Right cardiac atrium (tissue), 5 donors: ENCODE measurements at places on chromosomes 4 and X. TPM values are rescaled to one million over a fixed set of nuclear protein-coding genes. Genes with fewer than 3 reads are reported as not detected.

Gene ATP1B4
- 0.23 TPM for total RNA-seq

DNA sequence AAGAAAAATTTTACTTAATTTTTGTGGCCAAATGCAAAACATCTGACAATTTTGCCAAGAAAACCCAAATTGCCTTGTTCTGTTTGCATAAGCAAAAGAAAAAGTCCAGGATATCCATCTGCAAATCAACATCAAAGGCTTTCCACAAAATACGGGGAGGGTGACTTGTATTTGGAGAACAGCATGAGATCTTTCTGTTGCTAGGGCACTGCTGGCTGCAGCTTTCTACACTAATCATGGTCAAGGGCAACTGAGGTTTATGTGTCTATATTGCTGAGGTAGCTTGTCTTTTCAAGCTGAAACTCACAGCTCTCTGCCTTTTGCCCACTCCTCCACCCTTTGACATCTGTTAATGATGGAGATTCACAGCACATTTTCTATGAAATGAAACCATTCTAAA, 389.1 kb downstream of the NKX6-1 start:
- no peak for DNase-seq

DNA sequence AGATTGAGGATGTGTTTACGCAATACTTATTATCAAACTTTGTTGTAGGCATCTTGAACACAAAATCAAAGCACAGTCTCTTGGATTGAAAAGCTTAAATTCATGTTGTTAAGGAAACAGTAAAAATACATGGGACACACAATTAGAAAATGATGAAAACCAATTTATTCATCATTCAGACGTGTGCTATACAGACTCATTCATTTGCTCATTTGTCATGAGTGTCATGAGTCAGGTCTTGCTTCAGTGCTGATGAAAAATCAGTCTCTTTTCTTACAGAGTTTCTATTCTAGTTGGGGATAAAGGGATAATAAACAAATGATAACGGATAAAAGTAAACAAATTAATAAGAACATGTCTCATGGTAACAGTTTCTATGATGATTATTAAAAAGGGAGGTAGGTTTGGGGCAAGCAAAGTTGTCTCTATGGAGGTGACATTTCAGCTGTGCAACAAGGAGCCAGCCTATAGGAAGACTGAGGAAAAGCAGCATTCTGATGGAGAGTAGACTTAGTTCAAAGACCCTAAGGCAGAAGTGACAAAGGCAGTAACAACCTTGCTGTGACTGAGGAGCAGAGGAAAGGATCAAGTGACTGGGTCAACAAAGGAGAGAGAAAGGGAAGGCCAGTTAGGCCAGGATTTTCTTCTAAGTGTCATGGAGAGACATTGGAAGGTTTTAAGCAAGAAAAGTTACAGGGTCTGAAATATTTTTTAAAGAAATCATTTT, 224.0 kb upstream of the HHIP start:
- no peak for DNase-seq

GRCh38 chr4:182647646-182648300, 269.4 kb downstream of the DCTD start:
- no peak for DNase-seq

GRCh38 chrX:148609515-148610327, 109.3 kb downstream of the AFF2 start:
- DNase-seq = no peak

- no peak for DNase-seq
Measured at GRCh38 chrX:119187298-119187697, 48.8 kb upstream of the PGRMC1 start.

- DNase-seq = no peak
Measured at GRCh38 chr4:89249716-89250361, 57.8 kb downstream of the GPRIN3 start.

DNA sequence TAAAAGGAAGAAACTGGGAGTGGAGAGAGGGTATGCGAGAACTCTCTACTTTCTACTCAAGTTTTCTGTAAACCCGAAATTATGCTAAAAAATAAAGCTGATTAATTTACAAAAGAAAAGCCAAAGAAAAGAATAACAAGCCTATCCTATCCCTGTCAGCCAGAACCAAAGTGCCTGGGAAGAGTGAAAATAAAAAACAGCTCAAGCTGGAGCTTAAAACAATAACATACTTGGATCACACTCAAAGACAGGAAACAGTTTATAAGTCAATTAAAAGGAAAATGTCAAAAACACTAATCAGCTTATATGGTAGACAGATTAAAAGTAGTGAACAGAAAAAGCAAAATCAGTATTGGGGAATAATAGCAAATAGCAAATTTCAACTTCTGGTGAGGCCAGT, 139.4 kb downstream of the FRYL start:
- no peak for DNase-seq

Gene TMEM164
- 37.5 TPM for total RNA-seq

Gene MANBA
- total RNA-seq = 27.5 TPM

Gene FGFR3
- 7.6 TPM for total RNA-seq

- no peak for DNase-seq
Measured at GRCh38 chr4:7646384-7647061, 211.8 kb upstream of the PSAPL1 start.

DNA sequence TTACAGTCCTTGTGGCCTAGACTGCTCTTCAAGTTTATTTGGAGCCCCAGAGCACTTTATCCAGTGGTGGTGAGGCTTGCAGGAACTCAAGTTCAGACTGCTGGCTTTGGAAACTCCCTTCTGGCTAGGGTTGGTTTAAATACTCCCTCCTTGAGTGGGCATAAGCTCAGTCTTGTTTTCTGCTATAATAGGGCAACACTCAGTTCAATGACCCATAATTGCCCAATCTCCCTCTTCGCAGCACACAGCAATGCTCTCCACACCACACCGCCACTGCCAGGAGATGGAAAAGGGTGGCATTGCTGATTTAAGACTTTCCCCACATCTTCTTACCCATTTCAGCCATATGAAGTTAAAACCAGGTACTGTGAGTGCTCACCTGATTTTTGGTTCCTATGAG, 27.9 kb upstream of the USP38 start:
- DNase-seq = no peak

DNA sequence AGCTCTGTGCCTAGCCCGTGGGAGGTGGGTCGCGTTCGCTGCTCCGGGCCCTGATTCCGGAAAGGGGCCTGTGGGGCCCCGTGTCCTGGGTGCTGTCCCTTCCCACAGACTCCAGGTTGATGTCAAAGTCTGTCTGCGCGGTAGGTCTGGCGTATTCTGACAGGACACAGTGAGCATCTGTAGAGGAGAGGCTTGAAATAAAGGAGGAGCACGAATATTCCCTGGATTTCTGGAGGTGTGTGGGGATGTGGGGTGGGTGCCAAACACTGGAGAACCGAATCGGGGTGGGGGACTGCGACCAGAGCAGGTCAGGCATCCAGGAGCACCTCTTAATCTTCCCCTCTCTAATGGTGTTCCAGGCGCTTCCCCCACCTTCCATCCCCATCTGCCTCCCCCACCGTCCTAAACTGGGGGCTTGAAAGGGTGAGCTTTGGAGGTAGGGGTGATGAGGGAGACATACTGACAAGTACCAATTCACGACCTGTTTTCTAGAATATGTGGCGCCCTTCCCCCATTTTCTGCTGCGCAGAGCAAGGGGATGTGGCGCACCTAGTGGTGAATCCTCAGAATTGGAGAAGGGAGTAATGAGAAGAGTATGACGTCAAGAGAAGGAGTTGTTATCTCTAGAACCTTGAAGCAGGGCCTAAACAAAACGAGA, 877 bp downstream of the GPRASP1 start:
- peak; percentile 74 for DNase-seq

Gene SHROOM2
- 2.7 TPM for total RNA-seq

Gene L1CAM
- 8.3 TPM for total RNA-seq

- no peak for DNase-seq
Measured at GRCh38 chrX:16096141-16096540, 27.2 kb upstream of the GRPR start.

DNA sequence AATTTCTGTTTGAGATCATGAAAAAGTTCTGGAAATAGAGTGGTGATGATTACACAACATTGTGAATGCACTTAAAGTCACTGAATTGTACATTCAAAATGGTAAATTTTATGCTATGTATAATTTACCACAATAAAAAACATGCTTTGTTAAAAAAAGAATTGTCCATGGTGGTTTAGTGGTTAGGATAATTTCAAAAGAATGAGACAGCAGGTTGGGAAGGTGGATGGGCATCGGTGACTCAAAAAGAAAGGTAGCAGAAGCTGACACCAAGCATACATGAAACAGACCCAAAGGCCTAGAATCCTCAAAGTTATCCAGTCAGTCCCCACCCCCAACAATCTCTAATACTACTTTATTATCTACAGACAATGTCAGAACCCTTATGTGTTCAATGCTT, 91.1 kb downstream of the MSN start:
- DNase-seq = no peak

Gene CTSO
- 13.7 TPM for total RNA-seq

Gene MPC1L
- not detected for total RNA-seq
